Large intestine (tissue), 12 donors: ENCODE measurements at places on chromosomes 4 and X. TPM values are rescaled to one million over a fixed set of nuclear protein-coding genes. Genes with fewer than 3 reads are reported as not detected.

TMSB15B gene
- polyA plus RNA-seq: 10.3 TPM

OGT gene
- polyA plus RNA-seq: 239 TPM

MAGEA2B gene
- polyA plus RNA-seq: not detected

TBC1D9 gene
- polyA plus RNA-seq: 27.9 TPM

GAR1 gene
- polyA plus RNA-seq: 37.4 TPM

IGSF1 gene
- polyA plus RNA-seq: 12.3 TPM

DCLK2 gene
- 7.1 TPM for polyA plus RNA-seq
